Ureter (tissue), 1 donor: ENCODE measurements at places on chromosomes 4 and X.

DNA sequence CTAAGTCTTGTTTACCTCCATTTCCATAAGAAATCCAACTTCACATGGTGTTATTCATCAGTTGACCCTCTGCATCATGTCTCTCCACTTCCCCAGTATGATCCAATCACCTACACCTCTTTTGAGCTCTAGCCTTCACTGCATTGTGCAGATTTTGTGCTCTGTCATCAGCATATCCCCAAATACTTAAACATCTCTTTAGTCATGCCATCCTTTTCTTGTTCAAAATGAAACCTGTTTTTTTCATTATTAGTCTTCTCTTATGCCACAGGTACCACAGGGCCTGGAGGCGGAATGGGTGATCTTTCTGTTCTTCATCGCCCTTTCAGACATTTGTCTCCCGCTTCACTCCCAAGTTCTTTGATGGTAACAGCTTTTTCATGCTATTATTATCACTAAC lies 382.7 kb upstream of the GALNTL6 start:
- no peak for DNase-seq

- no peak for DNase-seq
Observed at GRCh38 chr4:532588-533317, 33.7 kb downstream of the PIGG start.

DNA sequence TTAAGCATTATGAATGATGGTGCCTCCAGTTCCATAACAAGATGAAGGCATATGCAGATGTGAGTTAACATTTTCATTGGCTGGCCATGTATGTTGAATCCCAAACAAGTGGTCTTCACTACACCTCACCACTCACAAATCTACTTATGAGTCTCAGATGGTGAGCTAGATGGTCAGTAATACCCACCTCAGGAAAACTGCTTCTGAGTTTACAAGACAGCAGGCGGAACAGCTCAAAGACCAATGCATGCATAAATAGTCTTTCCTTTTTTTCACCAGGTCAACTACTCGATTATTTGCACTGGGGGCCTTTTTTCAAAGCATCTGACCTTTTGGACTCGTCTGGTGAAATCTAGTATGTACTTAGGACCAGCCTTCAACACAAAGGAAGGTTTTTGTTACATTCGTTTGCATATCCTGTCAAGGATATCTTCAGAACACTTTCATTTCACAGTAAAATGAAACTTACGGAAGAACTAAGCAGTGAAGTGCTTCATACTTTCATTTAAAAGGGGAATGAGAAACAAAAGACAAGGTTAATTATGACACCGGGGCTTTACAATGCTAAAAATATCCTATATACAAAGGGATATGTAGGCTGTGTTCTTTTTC lies 23.1 kb upstream of the TLR7 start:
- DNase-seq, result no peak

DNA sequence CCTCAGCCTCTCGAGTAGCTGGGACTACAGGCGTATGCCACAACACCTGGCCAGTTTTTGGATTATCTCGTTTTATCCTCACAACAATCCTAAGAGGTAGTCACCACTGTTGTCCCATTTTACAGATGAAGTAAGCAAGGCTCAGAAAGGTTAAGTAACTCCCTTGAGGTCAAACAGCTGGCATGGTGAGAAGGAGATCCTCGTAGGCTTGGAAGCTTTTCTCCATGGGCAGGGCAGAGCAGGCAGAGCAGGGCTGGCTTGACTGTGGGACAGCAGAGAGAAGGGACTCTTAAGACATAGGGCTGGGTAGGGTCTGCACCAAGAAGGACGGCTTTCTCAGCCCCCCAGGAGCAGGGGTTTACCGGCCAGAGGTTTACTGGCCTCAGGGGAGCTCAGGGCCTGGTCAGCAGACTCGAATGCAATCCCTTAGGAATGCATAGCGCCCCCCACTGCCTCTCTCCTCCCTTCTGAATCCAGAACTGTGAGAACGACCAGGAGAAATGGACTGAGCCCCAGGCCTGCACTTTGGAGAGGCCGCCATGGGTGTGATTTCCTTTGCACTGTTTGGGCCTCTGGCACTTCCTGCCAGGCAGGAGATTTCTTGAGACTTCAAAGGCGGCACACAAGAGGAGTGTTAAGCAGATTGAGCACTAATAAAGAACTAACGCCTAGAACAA lies 14.0 kb upstream of the CDKN2AIP start:
- DNase-seq, result no peak

DNA sequence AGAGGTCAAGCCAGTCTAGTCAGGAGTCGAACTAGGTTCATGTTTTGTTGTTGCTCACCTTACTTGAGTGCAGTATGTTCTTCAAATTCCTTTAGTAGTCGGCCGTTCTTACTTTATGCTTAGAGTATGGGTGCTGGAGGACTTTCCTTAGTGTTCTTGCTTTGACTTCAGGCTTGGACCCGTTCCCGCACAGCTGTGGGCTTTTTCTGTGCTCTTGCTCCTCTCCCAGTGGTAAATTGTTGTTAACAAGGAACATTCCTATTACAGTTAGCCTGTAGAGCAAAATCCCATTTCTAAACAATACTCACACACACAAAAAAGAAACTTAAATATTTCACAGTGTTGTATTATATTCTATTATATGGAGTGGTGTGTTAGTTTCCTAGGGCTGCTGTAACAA lies 113.5 kb downstream of the RAP1GDS1 start:
- no peak for DNase-seq

- DNase-seq, result no peak
Observed at GRCh38 chrX:11704725-11705495, 39.2 kb upstream of the ARHGAP6 start.

DNA sequence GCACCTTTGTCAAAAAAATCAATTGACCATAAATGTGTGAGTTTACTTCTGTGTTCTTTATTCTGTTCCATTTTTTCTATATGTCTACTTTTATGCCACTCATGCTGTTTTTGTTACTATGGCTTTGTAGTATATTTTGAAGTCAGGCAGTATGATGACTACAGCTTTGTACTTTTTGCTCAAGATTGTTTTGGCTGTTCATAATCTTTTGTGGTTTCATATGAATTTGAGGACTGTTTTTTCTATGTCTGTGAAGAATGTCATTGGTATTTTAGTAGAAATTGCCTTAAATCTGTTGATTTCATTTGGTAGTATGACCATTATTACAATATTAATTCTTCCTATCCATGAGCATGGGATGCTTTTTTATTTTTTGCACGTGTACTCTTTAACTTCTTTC lies 346.8 kb downstream of the PPP3CA start:
- DNase-seq, result no peak

- DNase-seq, result no peak
Observed at GRCh38 chr4:26648260-26648659, 64.4 kb downstream of the TBC1D19 start.
